CD4-positive, alpha-beta T cell (primary cell): ENCODE measurements at places on chromosomes 7 and 10. TPM values are rescaled to one million over a fixed set of nuclear protein-coding genes. Genes with fewer than 3 reads are reported as not detected.
A peak's percentile ranks its signal among the peaks of the same experiment; 100 is the strongest.

- no peak overlapping the region for H3K4me3 ChIP-seq
- H3K36me3 ChIP-seq: peaks cover 4% of the 10 kb centered on the region
- no peak overlapping the region for H3K27ac ChIP-seq
- peaks cover 17% of the 10 kb centered on the region for H3K4me1 ChIP-seq
- DNase-seq: no peak
Observed at GRCh38 chr10:99433378-99434020, 3.1 kb upstream of the GOT1 start.

DNA sequence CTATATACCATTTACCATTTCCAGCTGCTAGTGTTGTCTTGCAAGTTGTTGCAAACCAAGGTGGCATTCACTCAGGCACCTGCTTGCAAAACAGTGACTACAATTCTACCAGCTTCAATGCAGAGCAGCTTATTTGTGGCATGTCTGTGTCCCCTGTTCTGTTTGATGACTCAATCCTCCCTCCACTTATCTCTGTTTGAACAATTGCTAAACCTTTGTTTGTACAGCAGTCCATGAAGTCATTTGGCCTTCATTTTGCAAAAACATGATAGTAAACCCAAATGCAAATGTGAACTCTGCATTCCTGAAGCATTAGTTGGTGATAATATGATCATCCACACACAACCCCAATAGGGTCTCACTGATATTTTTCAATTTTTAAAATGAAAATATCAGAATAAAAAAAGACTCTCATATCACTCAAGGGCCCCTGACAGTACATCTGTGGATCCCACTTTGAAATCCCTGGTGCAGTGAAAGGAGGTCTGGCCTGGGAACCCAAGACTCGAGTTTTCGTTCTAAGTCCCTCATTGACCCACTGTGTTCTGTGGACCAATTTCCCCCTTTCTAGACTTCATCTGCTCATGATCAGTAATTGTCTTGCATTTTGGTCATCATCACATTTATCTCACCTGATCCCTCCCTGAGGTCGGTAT, 425.4 kb downstream of the RPS24 start:
- H3K4me1 ChIP-seq: no peaks in the 10 kb centered on the region
- no peaks in the 10 kb centered on the region for H3K36me3 ChIP-seq
- no peak overlapping the region for H3K4me3 ChIP-seq
- DNase-seq: no peak
- no peaks in the 10 kb centered on the region for H3K27me3 ChIP-seq

- no peak overlapping the region for H3K27ac ChIP-seq
- H3K4me1 ChIP-seq: peaks cover 78% of the 10 kb centered on the region
- DNase-seq: peak; percentile 63
Observed at GRCh38 chr7:27168265-27168947, 3.1 kb upstream of the HOXA9 start.

DNA sequence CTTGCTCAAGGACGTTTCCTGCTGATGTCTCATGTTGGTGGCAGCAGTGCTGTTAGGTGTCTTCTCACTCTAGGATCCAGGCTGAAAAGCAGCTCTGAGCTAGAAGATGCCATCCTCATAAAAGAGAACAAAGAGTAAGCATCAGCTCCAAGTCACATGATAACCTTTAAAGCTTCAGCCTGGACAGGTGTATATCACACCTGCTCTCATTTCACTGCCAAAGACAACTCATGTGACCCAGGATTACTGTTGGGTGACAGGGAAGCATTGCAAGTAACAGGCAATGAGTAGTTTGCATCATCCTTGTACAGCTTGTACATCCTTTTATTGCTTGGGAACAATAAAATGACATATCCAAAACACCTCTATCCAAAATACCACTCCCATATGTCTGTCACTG, 423.4 kb upstream of the DPP6 start:
- no peak overlapping the region for H3K4me3 ChIP-seq
- no peak overlapping the region for H3K27ac ChIP-seq

DNA sequence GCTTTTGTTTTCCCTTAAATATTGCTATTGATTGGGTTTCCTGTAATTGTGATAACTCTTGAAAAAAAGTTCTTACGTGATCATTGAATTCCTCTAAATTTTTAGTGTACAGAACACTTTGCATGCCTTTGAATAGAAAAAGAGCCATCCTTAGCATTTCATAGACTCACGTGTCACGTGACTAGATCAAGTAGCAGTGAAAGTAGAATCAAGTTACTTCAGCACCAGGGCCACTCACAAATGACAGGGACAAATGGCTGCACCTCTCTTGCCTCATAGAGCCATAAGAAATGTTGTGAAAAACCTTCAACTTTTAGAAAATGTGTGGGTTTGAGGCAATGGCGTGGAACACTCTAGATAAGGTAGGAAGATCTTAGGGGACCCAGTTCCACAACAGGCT, 203.8 kb downstream of the ZEB1 start:
- H3K4me1 ChIP-seq: no peaks in the 10 kb centered on the region
- DNase-seq: no peak
- H3K36me3 ChIP-seq: peaks cover 73% of the 10 kb centered on the region
- H3K27ac ChIP-seq: no peak overlapping the region
- no peaks in the 10 kb centered on the region for H3K27me3 ChIP-seq

DNA sequence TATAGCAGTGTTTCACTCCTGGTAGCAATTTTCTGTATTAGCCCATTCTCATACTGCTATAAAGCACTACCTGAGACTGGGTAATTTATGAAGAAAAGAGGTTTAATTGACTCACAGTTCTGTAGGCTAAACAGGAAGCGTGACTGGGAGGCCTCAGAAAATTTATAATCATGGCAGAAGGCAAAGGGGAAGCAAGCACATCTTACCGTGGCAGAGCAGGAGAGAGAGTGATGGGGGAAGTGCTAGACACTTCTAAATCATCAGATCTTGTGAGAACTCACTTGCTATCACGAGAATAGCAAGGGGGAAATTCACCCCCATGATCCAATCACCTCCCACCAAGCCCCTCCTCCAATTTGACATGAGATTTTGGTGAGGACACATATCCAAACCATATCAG, 131.6 kb upstream of the EFCAB10 start:
- H3K27me3 ChIP-seq: no peaks in the 10 kb centered on the region
- H3K4me1 ChIP-seq: peaks cover 4% of the 10 kb centered on the region
- H3K27ac ChIP-seq: no peak overlapping the region
- no peak for DNase-seq
- no peaks in the 10 kb centered on the region for H3K36me3 ChIP-seq

GRCh38 chr7:14834456-14834855, 68.1 kb downstream of the DGKB start:
- DNase-seq: no peak
- no peaks in the 10 kb centered on the region for H3K4me1 ChIP-seq
- H3K36me3 ChIP-seq: no peaks in the 10 kb centered on the region
- H3K27me3 ChIP-seq: no peaks in the 10 kb centered on the region
- H3K4me3 ChIP-seq: no peak overlapping the region

DNA sequence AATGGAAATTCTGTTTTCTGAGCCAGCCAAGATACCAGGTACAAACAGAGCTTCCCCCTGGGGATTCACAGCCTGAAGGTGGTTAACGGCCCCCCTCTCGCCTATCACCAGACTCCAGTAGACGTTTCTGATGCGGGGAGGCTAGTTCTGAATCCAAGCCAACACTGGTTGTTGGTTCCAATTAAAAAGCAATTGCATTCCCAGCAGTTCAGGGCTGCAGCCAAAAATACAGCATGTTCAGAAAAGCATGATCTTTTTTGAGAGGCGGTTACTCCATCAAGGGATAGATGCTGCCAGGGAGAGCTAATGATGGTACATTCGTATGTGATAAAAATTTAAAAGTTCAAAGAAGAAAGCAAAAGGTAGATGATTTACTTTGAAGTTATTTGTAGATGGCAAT, 481.0 kb downstream of the GALNT17 start:
- no peak overlapping the region for H3K27ac ChIP-seq
- no peak for DNase-seq

GRCh38 chr10:132270256-132270655, 37.5 kb downstream of the STK32C start:
- DNase-seq: no peak
- H3K27ac ChIP-seq: no peak overlapping the region
- H3K4me3 ChIP-seq: no peak overlapping the region
- no peaks in the 10 kb centered on the region for H3K36me3 ChIP-seq
- H3K27me3 ChIP-seq: no peaks in the 10 kb centered on the region
- peaks cover 11% of the 10 kb centered on the region for H3K4me1 ChIP-seq

DNA sequence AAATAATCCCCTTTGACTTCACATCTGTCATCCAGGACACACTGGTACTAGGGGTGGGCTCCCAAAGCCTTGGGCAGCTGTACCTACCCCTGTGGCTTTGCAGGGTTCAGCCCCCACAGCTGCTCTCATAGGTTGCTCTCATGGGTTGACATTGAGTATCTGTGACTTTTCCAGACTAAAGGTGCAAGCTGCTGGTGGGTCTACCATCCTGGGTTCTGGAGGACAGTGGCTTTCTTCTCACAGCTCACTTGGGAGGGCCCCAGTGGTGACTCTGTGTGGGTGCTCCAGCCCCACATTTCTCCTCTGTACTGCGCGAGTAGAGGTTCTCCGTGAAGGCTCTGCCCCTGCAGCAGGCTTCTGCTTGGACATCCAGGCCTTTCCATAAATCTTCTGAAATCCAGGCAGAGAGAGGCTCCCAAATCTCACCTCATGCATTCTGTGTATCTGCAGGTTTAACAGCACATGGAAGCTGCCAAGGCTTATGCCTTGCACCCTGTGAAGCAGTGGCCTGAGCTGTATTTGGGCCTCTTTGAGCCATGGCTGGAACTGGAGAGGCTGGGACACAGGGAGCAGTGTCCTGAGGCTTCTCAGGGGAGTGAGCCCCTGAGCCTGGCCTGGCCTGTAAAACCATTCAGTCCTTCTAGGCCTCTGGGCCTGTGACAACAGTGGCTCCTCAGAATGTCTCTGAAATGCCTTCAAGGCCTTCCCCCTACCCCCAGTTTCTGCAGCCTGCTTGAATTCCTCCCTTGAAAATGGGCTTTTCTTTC, 52.2 kb downstream of the TRIM24 start:
- H3K36me3 ChIP-seq: peaks cover 36% of the 10 kb centered on the region
- H3K4me3 ChIP-seq: no peak overlapping the region
- H3K27ac ChIP-seq: no peak overlapping the region
- H3K27me3 ChIP-seq: no peaks in the 10 kb centered on the region

GRCh38 chr7:9505516-9505915, 1072.1 kb downstream of the NXPH1 start:
- no peak for DNase-seq
- no peaks in the 10 kb centered on the region for H3K27me3 ChIP-seq
- H3K27ac ChIP-seq: no peak overlapping the region
- no peak overlapping the region for H3K4me3 ChIP-seq

DNA sequence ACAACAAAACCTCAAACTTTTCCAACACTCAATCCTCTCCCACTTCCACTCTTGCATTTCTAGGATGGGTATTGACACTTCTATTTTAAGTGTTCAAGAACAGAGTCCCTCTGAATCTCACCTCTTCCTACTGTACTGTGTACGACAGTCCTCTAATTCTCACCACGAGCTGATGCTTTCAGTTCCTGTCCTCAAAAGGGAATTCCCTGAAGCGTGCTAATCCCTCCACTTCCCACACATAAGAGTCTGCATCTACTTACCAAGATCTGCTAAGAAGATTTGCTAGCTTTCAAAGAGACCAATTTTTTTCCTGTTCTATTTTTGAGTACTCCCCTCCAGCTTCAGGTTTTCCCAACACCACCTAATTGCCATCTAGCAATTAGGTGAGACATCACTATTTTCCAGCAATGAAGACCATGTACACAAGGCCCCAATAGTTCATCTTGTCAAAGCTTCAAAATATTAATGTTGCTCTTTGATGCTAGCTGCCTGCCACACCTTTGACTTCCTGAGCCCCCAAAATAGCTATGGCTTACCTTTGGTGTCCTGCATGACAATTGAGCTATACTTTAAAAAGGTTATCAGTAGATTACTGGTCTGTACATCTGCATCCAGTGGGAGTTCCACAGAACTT, 54.4 kb downstream of the ARMH3 start:
- H3K36me3 ChIP-seq: peaks cover 50% of the 10 kb centered on the region
- H3K27me3 ChIP-seq: no peaks in the 10 kb centered on the region
- H3K4me3 ChIP-seq: no peak overlapping the region
- H3K27ac ChIP-seq: no peak overlapping the region
- no peaks in the 10 kb centered on the region for H3K4me1 ChIP-seq
- DNase-seq: peak; percentile 57

DNA sequence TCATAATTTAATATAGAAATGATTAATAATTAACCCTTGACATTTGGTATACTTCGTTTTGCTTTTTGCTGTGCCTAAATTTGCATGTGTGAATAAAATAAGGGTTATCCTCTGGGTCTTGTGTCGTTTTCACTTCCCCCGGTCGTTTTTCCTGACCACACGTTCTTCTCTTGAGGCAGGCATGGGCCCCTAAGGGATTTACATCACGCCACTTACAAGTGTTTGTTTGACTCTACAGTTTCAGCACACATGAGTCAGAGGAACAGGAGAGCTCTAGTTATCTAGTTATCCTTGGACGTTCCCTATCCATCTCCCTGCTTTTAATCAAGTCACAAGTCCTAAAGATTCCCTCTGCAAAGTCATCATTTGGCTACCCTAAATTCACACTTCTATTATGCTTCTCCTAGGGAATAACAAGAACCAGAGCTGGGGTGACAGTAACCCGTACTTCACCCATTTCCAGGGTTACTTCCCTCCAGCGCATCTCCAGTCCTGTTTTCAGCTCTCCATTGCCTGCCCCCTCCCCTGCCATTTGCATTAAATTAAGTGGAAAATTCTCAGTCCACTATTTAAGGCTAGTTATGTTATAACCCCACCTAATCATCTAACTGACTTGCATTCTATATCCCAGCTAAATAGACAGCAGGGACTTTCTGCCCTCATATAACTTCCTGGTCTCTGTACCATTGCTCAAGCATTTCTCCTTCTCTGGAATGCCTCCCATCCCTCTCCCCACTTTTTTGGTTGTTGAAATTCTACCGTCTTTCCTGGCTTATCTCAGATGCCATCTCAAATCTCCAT, 206.9 kb downstream of the PTEN start:
- H3K36me3 ChIP-seq: no peaks in the 10 kb centered on the region
- DNase-seq: no peak
- no peaks in the 10 kb centered on the region for H3K27me3 ChIP-seq

DNA sequence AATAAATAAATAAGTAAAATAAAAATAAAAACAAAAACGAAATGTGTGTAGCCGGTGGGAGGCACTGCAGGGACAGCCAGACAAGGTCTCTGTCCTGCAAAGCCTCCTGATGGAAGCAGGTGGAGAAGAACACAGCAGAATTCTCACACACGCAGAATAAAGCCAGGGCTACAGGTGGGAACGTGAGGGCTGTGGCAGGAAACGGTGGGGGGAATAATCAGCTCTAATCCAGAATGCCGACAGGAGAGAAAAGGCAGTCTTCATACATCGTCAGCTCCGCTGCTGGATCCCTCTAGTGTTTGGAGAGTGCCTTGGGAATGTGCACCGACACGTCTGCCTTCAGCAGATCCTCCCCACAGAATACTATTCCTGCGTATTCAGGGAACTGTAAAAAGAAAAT, 6.8 kb upstream of the SNX8 start:
- no peaks in the 10 kb centered on the region for H3K27me3 ChIP-seq
- DNase-seq: no peak
- H3K4me3 ChIP-seq: no peak overlapping the region
- no peak overlapping the region for H3K27ac ChIP-seq
- no peaks in the 10 kb centered on the region for H3K4me1 ChIP-seq
- no peaks in the 10 kb centered on the region for H3K36me3 ChIP-seq

PRRT4 gene
- 0.47 TPM for total RNA-seq

RBM20 gene
- total RNA-seq: 1.1 TPM

TMEM273 gene
- 2.2 TPM for total RNA-seq

CSTF2T gene
- total RNA-seq: 28.4 TPM

CYP3A4 gene
- total RNA-seq: not detected

AGMO gene
- not detected for total RNA-seq
